DMS53 (cell line): ENCODE measurements at places on chromosomes 12 and 14.

DNA sequence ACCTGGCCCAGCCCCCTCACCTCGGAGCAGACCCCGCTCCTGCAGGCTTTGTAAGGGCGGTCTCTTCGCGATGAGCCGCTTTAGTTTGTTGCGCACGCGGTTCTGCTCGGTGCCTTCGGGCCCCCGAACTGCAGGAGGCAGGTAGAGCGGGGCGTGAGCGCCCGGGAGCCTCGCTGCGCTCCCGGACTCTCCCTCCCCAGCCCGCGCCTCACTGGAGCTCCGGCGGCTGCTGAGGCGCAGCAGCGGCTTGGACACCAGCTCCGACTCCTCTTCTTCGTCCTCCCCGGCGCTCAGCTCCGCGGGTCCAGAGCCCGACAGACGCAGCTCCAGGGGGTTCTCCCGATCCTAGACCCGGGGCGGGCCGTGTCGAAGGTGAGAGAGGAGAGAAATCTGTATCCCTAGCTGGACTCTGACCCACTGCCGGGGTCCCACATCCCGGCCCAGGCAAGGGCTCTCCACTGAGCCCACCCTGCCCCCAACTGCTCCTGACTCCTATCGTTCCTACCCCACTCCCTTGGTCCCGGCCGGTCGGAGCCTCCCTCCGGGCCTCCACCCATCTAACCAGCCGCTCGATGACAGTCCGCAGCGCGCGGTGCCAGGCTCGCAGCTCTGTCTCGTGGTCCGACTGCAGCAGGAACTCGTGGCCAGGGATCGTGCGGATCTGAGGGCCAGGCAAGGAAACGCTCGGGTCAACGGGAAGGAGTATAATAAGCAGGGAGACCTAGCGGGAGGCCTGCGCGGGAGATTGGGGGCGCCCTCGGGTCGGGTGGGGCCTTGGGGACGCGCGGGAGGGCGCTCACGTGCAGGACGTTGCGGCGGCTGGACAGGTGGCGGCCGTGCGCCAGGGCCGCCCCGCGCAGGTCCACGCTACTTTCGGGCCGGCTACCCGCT, 4.2 kb downstream of the ARHGAP9 start:
- DNase-seq, result peak; percentile 75

DNA sequence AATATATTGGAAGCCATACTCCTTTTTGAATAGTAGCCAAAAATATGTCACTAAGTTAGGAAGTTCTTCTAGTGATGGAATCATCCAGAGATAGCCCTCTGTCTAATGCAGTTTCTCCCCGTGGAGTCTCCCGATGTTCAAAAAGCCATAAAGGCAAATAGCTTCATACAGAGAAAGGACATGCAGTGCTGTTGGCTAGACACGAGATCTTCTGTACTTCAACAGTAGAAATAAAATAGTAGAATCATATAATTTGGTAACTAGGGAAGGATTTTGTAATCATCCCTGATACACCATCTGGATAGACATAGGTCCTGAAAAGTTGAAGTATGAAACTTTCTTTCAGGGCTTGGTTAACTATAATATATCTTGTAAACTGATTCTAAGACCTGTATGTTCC, 27.6 kb downstream of the LRFN5 start:
- no peak for DNase-seq

DNA sequence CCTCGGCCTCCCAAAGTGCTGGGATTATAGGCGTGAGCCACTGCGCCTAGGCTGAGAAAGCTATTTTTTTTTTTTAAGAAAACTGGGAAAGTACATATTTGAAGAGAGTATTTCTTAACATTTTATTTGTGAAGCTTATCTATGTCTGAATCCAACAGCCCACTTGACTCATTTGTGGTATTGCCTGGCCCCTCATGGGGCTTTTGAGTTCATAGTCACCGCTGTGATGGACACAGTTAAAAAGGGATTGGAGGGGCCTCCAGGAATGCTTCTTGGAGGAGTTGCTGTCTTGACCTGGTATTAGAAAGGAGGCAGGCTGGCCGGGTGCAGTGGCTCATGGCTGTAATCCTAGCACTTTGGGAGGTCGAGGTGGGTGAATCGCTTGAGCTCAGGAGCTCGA, 26.5 kb downstream of the BCL7A start:
- no peak for DNase-seq

GRCh38 chr12:96227365-96228106, 33.4 kb downstream of the ELK3 start:
- DNase-seq, result no peak

DNA sequence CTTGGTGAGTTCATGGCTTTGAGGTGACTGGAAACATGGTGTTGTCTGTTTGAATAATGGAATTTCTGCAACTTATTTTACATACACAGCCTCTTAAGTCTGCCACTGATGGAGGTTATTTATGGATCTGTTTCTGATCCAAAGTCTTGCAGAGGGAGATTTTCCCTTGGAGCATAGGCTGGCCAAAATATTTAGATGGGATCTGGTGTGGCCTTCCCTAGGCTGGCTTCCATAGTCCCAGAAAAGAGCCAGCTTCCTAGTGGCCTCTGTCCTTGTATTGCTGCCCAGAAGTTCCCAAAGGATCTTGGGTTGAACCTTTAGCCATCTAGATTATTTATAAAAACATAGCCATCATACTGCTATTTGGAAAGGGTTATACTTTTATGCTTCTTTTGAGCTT, 491.1 kb upstream of the RGS6 start:
- DNase-seq, result no peak

- no peak for DNase-seq
Measured at GRCh38 chr14:105860615-105861580, 334.5 kb downstream of the TMEM121 start.

DNA sequence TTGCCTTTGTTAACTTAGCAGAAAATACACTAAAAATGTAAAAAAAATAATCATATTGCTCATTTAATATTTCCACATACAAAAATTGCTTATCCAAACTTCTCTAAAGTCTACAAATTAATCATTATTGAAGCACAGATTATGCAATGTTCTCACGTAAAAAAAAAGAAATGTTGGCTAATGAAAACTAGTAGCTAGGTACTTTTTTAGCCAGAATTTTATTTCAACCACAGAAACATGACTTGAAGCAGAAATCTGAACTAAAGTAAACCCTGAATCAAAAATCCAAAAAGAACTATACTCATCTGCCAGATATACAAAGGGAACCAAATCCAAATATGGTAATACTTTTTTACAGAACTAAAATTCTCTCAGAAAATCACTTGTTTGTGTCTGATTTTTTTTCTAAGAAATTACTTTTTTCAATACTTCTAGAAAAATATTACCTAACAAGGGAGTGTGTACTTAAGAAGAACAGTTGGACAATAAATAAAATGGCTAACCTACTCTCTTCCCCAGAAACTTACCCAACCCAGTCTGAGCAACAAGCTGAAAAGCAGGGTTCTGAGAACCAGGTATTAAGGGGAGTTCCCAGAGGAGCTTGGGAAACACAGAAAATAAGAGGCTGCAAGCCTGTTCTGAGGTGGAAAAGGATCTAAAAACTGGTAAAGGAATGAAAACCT, 78.4 kb upstream of the RAP1B start:
- DNase-seq, result peak; percentile 11

DNA sequence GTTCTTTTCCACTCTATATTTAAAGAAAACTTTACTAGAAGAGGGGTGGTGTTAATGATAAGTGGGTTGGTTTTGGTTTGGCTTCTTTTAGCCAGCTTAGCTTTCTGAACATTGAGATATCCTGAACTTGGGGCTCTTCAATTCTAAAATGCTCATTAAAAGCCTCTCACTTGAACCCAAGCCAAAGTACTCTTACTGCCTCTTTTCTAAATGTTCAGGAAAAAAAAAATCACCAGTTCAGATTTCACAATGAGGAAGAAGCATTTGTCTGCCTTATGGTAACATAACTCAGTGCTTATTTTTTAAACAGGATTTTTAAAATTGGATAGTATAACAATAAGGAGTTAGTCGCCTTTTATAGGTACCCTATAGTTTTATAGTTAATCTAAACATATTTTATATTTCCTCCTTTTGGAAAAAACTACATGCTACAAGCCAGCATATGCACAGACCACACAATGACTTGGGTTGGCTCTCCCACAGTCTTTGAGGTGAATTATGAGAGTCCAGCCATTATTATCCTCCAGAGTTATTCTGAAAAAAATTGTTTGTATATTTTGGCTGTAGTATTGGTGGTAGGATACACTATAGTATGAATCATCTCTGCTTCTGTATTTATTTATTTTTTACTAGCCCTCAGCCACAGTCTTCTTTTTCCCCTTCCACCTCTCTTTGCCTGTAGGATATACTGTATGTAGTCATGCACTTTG, 195.5 kb upstream of the TMPO start:
- DNase-seq, result no peak

GRCh38 chr14:76775695-76776427, 14.6 kb downstream of the VASH1 start:
- DNase-seq, result no peak

GRCh38 chr12:20055856-20056255, 312.5 kb upstream of the PDE3A start:
- DNase-seq, result no peak

- no peak for DNase-seq
Measured at GRCh38 chr12:106643000-106643399, 60.2 kb downstream of the RFX4 start.
